Stimulated activated CD4-positive, alpha-beta T cell treated with anti-CD3 and anti-CD28 coated beads, Interleukin-4, amount 100 ng/mL, for 1 hour (primary cell): ENCODE measurements at places on chromosomes 6 and 20.

- no peak for DNase-seq
Observed at GRCh38 chr20:45758096-45758495, 33.6 kb downstream of the WFDC3 start.

GRCh38 chr20:57548177-57549058 is 12.5 kb upstream of the PCK1 start:
- DNase-seq = no peak

DNA sequence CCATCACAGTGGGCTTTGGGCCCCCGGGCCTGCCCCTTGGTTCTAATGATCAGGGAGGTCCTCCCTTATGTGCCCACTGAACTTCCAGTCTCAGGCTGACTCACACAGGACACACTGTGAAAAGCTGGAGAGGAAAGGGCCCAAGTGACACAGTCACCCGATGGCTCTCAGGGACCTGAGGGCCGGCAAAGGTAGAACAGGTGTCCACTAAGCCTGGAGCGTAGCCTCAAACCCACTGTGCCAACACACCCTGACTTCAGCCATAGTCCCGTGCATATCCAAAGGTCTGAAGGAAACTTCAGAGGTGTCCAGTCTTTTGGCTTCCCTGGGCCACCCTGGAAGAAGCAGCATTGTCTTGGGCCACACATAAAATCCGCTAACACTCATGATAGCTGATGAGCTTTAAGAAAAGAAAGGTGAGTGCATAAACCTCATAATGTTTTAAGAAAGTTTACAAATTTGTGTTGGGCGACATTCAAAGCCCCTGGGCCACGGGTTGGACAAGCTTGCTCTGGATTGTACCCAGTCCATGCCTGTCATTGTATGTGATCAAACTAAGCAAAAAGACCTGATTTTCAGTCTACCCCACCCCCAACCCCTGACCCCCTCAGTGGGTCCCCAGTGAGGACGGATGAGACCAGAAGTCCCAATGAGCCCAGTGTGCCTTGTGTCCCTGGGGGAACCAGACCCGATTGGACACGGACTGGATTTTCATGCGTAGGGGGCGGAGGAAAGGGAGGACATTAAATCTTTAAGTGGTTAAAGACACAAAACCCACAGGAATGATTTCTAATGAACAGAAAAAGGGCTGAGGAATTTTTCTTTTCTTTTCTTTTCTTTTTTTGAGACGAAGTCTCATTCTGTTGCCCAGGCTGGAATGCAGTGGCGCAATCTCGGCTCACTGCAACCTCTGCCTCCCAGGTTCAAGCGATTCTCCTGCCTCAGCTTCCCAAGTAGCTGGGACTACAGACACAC is 6.1 kb downstream of the RAMACL start:
- DNase-seq = no peak

DNA sequence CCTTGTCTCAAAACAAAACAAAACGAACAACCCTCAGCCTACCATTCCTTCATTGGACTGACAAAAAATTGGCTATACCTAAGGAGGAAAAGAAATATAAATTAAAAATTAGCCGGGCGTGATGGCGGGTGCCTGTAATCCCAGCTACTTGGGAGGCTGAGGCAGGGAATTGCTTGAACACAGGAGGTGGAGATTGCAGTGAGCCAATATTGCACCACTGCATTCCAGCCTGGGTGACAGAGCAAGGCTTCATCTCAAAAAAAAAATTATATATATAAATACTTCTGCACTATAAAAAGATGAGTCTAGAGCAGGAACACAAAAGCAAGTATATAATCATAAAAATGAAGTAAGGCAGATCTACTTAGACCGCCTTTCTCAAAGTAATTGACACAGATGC is 109.8 kb downstream of the CRYBG1 start:
- DNase-seq = no peak

- DNase-seq = no peak
Observed at GRCh38 chr6:155157101-155157500, 106.7 kb upstream of the CLDN20 start.

DNA sequence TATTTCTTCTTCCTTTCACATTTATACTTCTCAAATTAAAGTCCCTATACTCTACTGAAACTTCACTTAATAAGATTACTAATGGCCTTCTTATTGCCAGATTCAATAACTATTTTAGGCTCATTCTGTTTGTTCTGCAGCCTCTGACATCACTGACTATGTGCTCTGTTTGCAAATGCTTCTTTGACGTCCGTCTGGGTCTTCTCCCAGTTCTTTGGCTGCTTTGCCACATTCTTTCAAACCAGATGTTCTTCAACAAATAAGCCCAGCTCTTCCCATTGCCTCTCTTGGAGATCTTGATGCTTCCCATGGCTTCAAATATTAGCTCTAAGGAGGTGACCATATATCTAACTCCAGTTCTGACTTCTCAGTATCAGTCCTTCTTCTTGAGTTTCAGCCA is 117.4 kb downstream of the BTBD9 start:
- DNase-seq = no peak

GRCh38 chr6:10692965-10693538 is 1.4 kb downstream of the C6orf52 start:
- no peak for DNase-seq

DNA sequence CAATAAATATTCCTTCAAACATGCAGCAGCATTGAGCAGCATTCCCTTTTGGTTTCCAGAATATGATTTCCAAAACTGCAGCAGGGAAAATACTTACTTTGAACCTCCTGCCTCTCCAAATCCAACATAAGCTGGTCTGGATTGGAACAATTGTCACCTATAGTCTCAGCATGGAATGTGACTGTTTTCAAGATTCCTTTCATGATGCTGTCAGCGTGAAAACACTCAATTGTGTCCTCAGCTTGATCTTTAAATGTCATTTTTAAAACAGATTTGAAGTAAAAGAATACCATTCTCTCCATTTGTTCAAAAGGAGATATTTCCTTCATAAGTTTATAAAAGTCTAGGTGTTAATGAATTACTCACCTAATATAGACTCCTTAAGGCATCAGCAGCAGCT is 993.9 kb downstream of the EYS start:
- no peak for DNase-seq

GRCh38 chr20:49603209-49603627 is 35.3 kb upstream of the PTGIS start:
- DNase-seq = no peak
